Activated T-cell treated with anti-CD3 and anti-CD28 coated beads for 1 hour (primary cell): ENCODE measurements at places on chromosomes 11 and 22.

DNA sequence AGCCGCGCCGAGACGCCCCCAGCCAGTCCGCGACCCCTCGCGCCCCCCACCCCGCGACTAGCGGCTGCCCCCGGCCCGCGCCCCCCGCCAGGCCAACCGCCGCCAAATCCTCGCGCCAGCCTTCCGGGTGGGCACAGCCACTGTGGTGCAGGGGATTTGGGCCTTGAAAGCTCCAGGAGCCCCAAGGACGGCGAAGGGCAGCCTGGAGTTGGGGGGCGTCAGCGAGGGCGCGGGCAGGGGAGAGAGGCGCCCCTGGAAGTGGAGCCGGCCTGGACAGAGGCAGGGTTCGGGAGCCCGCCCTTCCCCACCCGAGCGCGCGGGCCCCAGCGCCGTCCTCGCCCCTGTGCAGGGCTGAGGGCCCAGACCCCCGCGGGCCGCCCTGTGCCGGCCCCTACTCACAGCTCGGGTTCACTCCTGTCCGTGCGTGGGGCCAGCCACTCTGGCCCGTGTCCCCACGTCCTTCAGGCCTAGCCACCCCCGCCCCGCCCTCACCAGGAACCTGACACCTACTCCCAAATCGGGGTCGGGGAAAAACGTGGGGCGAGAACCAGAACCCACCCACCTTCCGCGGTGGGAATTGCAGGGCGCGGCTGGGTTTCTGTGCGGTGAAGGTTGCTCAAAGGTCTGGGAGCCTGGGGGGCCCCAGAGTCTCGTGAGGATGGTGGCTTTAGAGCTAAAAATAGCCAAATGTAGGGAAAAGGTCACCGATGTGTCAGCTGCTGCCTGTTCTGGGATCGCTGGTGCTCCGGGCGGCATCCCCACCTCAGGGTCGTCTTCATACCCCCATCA lies at the start of gene CPT1B:
Gene CPT1B (minus strand): TSS at position 441 of the 789 bp plus-strand sequence. CDS start 512 bp downstream, outside the sequence.
- DNase-seq: no peak

DNA sequence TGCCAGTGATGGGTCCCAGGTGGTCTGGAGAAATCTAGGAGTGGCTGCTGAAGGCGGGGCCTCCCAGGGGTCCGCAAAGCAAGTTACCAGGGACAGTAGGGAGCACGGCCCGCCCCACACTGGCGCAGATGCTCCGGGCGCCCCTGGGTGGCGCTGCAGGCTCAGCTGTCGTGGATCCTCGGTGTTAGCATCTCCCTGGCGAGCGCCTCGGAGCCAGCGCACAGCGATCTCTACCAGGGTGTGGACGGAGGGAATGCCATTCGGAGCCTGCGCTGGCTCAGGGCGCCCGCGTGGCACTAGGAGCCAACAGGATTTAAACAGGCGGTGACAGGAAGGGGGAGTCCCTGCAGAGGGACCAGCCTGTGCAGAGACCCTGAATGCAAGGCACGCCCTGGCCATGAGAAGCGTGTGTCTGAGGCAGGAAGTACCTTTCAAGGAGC lies 20.2 kb downstream of the FADS3 start:
- peak; percentile 42 for DNase-seq

DNA sequence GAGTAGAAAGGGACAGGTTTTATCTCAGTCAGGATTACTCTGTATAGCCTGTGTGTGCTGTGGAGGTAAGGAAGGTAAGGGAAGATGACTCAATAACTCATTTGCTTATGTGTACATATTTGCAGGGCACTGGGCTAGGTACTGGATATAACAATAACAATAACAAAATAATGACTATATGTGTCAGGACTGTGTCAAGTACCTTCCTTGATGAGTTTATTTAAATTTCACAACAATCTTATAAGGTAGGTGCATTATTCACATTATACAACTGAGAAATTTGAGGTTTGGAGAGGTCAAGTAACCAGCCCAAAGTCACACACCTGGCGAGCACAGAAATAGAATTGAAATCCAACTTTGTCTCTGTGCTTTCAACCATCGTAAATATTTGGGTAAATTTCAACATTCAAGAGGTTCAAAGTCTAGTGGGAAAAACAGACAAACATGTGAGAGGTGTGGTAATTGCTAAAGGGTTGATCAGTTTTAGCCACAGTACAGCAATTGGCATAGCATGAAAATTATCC lies 131.8 kb downstream of the APIP start:
- DNase-seq: no peak

GRCh38 chr11:35414776-35415175 lies 4.6 kb downstream of the SLC1A2 start:
- DNase-seq: no peak

- no peak for DNase-seq
Observed at GRCh38 chr11:72951888-72952287, 137.7 kb downstream of the ATG16L2 start.

- DNase-seq: no peak
Observed at GRCh38 chr22:35873426-35873825, 155.2 kb downstream of the RBFOX2 start.

DNA sequence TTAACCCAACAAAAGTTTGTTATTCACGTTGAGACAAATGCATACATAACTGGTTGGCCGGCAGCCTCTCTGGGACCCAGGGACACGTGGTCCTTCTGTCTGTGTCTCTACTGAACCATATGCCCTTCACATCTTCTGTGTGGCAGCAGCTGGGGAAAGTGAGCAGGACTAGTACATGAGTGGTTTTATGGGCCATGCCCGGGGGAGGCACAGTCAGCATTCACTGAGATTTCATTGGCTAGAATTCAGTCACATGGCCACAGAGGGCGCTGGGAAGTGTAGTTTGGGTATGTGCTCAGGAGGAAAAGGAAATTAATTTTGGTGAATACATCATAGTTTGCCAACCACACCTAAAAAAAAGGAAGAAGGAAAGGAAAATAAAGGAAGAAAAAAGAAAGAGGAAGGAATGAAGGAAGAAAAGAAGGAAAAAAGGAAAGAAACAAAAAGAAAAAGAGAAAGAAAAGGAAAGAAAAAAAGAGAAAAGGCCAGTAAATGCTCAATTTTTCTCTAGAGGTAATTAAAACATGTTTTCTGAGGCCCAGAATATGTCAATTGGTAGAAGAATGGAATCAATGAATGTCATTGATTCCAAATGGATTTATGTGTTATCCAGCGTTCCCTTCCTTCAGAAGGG lies 55.9 kb upstream of the KIRREL3 start:
- DNase-seq: no peak

DNA sequence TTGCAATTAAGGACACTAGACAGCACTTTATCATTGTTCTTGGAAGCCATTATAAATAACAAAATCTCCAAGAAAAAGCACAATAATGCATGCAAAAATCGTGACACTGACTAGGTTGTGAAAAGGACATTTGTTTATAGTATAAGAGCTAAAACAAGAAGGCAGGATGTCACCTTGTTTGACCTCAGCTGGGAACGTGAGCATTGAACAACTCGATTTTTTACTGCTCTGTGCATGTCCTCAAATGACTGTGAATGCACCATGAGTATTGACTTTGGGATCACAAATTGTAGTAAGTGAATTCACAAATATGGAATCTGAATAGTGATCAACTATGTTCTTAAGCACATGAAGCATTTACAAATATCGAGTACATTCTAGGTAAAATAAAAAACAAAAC lies 35.3 kb upstream of the ARHGAP20 start:
- DNase-seq: no peak

DNA sequence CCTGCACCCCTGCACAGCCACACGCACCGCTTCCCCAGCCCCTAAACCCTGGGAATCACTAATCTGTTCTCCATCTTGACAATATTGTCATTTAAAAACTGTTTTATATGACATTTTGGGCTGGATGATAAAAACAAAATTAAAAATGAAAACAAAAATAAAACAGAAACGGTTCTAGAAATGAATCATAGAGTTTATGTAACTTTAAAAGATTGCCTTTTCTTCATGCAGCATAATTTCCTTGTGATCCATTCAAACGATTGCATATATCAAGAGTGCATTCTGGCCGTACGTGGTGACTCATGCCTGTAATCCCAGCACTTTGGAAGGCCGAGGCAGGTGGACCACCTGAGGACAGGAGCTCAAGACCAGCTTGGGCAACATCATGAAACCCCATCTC lies 6.6 kb upstream of the FAM118A start:
- DNase-seq: no peak

GRCh38 chr11:1455763-1456060 lies 30.9 kb downstream of the MOB2 start:
- no peak for DNase-seq

DNA sequence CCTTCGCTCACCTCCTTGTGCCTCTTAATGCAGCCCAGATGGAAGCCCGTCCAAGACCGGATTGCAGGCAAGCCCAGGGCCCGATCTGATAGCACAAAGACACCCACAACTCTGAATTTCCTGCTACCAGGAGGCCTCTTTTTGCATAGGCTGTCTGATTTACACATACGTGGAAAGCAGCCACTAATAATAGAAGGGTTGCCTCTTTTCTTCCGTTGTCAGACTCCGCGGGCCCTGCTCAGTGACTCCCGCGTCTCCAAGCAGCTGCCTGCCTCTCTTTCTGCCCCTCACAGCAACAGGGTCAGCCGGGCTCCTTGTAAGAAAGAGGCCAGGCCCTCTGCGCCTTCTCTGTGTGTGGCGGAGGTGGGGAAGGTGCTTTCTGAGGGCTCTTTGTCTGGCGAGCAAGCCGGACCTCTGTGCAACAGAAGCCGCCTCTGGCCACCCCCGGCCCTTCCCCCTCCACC lies 26.7 kb downstream of the FLI1 start:
- DNase-seq: no peak

DNA sequence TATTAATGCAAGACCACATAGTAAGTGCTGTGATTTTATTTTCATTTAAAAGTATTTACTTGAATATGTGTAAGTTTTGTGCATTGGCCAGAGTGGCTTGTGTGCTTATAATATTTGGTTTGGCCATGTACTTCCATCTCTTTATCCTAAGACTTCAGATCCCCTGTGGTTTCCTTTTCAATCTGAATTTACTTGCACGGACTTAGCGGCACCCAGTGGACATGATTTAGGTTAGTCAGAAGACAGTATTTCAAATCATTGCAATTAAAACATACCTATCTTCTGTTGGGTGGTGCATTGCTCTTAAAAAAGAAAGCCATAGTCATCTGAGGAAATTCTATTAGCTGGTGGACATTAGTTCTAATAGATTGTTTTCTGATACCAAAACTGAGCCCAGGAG lies 30.7 kb downstream of the PIWIL4 start:
- DNase-seq: no peak

GRCh38 chr22:45481661-45482060 lies 21.0 kb upstream of the FBLN1 start:
- DNase-seq: no peak

DNA sequence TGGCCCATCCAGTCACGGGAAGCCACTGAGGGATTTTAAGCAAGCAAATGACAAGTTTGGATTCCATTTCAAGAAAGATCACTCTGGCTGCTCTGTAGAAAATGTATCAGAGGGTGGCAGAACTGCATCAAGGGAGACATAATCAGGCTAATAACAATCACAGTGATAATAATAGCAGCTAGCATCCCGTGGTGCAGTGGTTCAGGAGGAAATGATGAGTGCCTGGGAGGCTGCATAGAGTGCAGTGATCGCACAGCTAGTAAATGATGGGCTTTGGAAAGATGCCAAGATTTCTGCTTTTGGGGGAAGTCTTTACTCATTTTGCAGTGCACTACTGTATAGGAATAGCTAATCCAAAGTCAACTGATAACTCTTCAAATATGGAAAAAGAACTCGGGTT lies 35.8 kb downstream of the TNRC6B start:
- no peak for DNase-seq

DNA sequence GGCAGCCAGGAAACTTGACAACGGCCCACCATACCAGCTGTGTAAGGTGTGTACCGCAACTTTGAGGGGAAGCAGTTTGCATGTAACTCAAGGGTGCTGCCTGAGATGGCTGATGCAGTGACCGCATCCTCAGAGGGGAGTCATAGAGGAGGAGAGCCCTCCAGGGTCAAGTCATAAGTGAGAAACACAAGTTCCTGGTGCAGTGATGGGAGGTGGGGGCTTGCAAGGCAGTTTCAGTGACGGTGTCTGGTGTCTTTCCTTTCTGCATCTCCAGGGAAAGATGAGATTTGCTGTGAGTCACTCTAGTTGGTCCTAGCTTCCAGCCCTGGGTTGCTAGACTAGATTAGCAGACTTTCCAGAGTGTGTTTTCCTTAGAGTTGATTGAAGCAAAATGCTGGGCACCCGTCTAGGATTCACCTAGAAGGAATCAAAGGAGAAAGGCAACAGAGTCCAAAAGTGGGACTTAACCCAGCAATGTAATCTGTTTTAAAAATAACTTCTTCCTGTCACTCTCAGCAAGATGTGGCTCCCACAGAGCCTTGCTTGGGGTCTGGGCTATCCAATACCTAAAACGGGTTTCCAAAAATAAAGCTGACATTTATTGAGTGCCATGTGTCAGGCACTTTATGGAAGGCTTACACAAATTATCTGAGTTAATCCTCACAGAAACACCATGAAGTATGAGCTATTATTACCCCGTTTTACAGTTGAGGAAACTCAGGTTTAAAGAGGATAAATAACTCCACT lies 265.4 kb upstream of the PLET1 start:
- DNase-seq: no peak

GRCh38 chr22:27801616-27802345 lies at the start of gene MN1:
TSS of gene MN1 (minus strand) at chr22:27801756. CDS start at chr22:27800543, 1,213 bp downstream.
- DNase-seq: peak; percentile 47

- no peak for DNase-seq
Observed at GRCh38 chr11:108697872-108698473, 33.1 kb downstream of the DDX10 start.

GRCh38 chr11:36210529-36210928 lies 78.7 kb downstream of the COMMD9 start:
- DNase-seq: no peak

DNA sequence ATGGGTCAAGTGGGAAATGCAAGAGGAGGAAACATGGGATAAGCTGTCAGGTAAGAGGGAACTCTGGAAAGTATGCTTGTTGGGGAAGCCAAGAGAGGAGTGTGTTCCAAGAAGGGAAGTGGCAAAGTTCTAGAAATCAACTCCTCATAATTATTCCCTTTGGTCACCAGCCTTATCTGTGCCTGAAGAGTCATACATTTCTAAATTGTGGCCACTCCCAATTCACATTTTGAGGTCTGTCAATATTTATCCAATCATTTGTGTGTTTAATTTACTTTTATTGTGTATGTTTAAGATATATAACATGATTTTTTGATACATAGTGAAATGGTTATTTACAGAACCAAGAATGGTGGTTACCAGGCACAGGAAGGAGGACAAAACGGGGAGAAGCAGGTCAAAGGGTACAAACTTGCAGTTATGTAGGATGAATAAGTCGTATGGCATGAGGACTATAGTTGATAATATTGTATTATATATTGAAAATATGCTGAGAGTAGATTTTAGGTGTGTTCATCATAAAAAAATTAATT lies 131.7 kb downstream of the GRIA4 start:
- DNase-seq: no peak
